ENCODE measurements at places on chromosomes 1 and 21.

GRCh38 chr1:54069791-54070170, 16.4 kb downstream of the TCEANC2 start:
- DNase-seq: no peak

DNA sequence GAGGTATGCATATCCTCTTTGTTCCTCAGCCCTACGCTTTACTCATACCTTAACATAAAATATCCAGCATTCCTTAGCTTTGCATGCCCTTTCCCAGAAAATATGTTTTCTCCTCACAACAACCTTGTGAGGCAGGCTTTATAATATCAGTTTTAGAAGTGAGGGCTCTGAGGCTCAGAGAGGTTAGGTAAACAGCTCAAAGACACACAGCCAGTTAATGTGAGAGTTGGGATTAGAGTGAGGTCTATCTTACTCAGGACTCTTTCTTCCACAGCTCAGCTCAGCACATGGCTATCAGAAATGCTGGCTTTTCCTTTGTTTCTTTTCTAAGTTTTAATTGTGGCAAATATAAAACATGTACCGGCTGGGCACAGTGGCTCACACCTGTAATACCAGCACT, 27.9 kb downstream of the CSF1 start:
- no peak for DNase-seq

DNA sequence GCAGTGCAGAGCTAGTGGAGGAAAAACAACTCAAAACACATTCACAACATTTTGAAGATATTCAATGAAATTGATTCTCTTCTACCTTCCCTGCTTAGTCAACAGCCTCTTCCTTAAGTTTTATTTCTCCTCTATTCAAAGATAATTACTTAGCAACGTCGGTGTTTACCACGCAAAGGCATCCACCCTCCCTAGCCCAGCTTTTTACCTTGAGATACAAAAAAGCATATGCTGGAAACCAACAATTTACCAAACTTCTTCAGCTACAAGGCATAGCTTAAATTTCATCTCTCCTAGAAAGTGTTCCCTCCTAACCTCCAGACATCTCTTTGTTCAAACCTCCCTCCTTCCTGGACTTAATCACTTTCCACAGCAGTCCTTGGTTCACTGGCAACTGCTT, 102.8 kb upstream of the SOD1 start:
- DNase-seq: no peak

DNA sequence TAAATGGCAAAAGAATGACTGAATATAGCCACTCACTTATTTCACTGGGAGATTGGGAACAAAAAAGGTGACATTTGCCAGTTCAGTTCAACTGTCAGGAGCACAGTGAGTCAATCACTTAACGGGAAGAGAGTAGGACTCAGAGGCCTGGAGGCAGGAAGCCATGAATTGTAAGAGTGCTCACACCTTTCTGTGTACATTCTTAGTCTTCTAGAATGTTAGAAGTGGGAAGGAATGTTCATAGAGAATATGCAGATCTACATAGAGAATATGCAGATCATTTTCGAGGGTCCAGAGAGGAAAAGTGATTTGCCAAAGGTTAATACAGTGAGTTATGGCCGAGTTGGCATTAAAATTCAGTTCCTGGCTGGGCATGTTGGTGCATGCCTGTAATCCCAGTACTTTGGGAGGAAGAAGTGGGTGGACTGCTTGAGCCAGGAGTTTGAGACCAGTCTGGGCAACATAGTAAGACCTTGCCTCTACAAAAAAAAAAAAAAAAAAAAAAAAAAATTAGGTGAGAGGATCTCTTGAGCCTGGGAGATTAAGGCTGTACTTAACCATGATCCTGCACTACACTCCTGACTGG, 8.3 kb downstream of the IL20 start:
- no peak for DNase-seq

DNA sequence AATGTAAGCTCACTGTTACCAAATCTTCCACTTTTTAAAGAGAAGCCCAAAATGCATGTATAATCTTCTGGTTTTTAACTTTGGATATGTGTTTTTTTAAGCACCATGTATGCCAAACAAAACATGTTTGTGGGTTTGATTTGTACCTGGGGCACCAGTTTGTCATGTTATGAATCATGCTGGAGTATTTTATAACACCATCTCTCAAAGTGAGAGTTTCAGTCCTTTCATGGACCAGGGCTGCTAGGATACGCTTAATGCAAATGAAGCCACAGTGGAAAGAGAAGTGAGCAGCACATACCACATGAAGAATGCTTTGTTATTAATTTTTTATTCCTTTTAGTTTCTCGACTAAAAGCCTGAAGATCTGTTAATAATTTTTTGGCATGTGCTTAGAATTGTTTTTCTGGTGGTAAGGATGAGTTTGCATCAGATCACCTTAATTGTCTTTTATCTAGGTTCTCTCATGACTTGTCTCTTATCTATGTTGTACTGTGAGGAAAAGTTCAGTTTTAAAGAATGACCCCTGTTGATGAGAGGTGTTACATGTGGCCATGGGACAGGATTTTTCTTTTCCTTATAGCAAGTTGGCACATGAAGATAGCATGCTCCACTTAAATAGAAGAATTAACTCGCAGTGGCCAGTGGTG, 2.0 kb upstream of the RABGAP1L start:
- DNase-seq: no peak

DNA sequence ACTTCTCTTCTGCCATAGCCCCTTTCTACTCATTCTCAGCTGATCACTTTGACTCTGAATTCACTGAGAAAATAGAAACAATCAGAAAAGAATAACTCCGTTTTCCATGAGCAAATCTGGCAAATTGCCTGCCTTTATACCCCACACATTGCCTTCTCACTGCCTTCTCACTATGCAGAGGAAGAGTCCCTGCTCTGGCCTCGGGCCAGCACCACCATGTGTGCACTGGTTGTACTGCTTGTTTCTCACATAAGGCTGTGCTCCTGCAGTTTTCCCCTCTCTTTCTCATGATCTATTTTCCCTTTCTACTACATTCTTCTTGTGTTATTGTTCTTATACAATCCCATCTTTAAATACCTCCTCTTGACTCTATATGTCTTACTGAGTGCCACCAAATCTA, 2.3 kb upstream of the HMGCS2 start:
- DNase-seq: no peak

GRCh38 chr1:45095450-45095849, 83.4 kb downstream of the UROD start:
- no peak for DNase-seq

DNA sequence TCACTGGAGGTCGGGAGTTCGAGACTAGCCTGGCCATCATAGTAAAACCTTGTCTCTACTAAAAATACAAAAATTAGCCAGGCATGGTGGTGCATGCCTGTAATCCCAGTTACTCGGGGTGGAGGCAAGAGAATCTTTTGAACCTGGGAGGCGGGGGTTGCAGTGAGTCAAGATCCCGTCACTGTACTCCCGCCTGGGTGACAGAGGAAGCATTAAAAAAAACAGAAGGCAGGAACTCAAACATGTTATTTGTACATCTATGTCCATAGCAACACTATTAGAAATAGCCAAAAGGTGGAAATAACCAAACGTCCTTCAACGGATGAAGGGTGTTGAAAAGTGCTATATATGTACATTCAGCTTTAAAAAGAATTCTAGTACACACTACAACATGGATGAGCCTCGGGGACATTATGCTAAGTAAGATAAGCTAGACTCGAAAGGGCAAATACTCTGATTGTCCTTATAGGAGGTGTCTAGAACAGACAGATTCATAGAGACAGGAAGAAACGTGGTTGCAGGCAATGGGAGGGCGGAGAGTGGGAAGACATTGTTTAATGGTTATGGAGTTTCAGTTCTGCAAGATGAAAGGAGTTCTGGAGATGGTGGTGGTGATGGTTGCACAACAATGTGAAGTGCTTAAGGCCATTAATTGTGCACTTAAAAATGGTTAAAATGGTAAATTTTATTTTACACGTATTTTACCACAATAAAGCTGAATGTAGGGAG, 19.2 kb downstream of the NLRP3 start:
- DNase-seq: no peak

DNA sequence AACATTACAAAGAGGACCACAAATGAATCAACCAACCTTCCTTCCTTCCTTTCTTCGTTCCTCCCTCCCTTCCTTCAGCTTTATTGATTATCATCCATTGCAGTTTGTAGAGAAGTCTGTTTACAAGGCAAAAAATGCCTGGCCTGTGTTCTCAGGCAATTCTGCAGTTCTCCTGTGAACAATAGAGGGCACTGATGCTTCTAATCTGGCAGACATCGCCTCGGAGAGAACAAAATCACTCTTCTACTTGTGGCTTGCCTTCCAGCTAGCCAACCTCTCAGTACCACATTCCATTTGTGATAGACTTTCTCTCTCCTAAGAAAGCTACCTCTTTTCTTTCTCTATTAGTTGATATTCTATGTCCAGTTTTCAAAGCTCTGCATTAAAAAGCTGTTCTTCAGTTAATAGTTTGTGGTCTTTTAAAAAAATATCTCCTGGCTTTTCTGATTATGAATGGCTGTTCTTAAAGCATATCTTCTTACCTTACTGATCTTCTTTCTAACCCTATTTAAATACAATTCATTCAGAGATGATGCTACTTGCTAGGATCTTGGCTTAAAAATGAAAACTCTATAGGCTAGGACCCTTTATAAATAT, 26.9 kb upstream of the ESRRG start:
- DNase-seq: peak; percentile 56

DNA sequence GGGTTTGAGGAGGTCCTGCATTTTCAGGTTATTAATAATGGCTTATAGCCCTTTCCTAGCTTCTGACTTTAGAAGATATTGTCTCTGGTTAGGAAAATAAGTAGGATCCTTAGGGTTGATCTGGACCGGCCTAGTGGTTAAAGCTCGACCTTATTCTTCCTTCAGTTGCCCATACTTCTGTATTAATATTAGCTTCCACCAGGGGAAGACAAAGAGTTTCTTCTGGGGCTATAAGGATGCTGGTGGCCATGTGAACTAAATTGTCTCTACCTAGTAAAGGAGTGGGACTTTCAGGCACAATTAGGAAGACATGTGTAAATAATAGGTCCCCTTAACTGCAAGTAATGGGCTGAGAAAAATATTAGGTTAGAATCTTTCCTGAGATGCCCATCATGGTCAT, 20.6 kb upstream of the FCGR2A start:
- no peak for DNase-seq

- no peak for DNase-seq
Observed at GRCh38 chr1:224626042-224626441, 9.9 kb downstream of the CNIH3 start.

DNA sequence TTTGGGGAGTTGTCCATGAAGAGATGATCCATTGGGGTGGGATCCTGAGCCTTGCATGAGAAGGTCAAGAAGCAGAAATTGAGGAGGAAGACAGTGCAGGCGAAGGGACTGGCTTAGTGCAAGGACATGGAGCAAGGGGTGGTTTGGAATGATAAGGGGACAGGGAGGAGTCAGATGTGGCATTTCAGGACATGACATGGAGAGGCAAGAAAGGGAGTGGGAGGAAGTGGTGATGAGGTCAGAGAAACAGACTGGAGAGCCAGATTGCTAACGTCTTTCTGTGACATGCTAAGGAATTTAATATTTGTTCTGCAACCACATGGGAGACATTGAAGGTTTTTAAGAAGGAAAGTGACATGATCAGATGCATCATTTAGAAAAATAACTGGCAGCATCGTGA, 346.8 kb upstream of the FMN2 start:
- DNase-seq: no peak

DNA sequence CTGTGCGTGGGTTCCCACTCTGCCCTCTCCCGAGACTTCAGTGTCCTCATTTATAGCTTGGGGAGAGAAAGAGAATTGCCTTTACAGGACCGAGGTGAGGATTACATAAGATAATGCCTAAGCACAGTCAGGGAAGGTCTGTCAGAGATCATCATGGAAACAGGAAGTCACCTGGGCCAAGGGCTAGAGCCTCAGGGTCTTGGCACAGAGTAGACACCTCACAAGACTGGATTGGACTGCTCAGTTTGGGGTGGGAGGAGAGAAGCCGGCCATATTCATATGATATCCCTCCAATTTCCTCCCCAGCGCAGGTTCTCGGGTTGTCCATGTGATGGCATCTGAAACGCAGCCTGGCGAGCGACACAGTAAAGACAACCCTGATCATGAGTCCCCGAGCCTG, 3.8 kb downstream of the CNR2 start:
- no peak for DNase-seq

DNA sequence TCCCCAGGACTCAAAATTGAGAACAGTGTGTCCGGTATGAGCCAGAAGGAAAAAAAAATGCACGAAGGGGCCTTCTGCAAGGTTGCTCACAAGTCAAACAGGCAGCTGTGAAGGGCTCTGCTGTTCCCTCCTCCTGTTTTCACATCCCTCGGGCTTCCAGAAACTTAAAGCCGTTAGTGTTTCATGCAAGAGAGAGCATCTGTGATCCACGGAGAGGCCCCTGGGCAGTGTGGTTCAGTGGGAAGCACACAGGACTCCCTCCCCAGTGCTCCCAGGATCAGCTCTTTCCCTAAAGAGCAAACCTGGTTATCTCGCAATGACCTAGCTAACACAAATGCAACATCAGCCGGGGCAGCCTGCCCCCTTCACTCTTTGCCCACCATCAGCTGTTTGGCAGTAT, 2.9 kb upstream of the MATN1 start:
- DNase-seq: no peak

GRCh38 chr21:42216726-42217572, 2.0 kb upstream of the ABCG1 start:
- DNase-seq: no peak

GRCh38 chr1:77430966-77431690, 149.3 kb downstream of the AK5 start:
- no peak for DNase-seq

- DNase-seq: no peak
Observed at GRCh38 chr1:33713058-33713877, 150.6 kb upstream of the HMGB4 start.

GRCh38 chr1:84574936-84575335, 696 bp upstream of the CTBS start:
- DNase-seq: no peak

DNA sequence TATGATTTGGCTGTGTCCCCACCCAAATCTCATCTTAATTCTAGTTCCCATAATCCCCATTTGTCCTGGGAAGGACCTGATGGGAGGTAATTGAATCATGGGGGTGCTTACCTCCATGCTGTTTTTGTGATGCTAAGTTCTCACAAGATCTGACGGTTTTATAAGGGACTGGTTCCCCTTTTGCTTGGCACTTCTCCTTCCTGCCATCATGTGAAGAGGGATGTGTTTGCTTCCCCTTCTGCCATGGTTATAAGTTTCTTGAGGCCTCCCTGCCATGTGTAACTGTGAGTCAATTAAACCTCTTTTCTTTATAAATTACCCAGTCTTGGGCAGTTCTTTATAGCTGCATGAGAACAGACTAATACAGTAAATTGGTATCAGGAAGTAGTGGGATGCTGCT, 114.1 kb downstream of the ZNF648 start:
- no peak for DNase-seq

- no peak for DNase-seq
Observed at GRCh38 chr1:202568410-202568809, 141.8 kb downstream of the SYT2 start.

- DNase-seq: no peak
Observed at GRCh38 chr1:93604411-93604810, 77.2 kb downstream of the BCAR3 start.

GRCh38 chr1:248823517-248824001, 2.2 kb downstream of the SH3BP5L start:
- no peak for DNase-seq

GRCh38 chr1:22619798-22620197, 16.6 kb upstream of the C1QA start:
- no peak for DNase-seq
